GOT3 (cell line): ENCODE measurements at places on chromosomes 11 and 22.

- no peak for DNase-seq
These were observed 88.8 kb downstream of the PDHX start for GRCh38 chr11:35005141-35005780.

DNA sequence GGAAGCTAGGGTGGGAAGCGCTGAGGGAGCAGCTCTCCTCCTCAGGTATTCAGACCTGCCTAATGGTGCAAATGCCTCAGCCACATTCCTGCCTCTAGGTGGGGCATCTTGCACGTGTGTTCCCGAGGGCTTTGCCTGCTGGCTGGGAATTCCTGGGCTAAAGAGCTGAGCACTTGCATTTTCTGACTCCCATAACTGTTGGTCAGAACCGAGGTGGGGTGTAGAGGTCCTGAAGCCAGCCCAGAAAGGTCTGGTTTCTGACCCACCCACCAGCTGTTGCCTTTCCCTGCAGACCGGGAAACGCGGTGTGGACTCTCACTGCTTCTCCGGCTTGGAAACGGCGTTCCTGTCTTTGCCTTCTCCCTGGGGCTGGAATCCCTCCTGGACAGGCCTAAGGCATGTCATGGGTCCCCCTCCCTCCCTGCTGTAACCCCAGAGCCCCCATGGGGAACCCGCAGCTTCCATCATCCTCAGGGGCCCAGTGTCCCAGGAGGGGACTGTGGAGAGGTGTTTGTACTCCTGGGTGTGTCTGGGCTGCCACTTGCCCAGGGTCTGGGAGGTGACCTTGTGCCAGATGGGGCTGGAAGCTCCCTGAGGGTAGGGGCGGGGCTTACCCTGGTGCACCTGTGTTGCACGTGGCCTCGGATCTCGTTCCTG lies 24.0 kb upstream of the SMIM38 start:
- DNase-seq: no peak

- no peak for DNase-seq
These were observed 7.1 kb upstream of the CDC42EP2 start for GRCh38 chr11:65307298-65308229.

- no peak for DNase-seq
These were observed 7.4 kb upstream of the DGKZ start for GRCh38 chr11:46339816-46340215.

DNA sequence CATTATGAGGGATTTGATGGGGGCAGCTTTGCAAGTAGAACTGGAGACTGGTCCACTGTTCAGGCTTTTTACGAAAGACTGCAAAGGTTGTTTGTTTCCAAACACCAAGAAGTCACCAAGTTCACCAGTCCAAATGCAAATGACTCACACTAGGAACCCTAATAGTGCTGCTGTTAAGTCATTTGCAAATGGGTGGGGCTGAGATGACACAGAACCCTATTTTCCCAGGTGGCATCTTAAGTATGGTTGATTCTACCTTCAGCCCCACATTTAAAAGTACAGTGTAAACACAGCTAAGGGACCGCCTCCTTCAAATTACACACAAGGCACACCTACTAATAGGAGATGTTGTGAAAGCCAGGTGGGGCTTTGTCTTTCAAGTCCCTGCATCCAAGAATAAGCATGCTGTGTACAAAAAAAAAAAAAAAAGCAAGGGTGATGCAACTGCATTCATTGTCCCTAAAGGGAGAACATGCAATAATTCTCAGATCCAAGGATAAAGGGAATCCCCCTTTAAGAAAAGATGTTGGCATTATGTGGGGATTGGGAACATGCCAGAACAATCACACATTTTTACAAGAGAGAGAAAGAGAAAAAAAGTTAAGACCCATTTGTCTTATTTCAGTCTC lies 27.3 kb downstream of the BDNF start:
- no peak for DNase-seq

DNA sequence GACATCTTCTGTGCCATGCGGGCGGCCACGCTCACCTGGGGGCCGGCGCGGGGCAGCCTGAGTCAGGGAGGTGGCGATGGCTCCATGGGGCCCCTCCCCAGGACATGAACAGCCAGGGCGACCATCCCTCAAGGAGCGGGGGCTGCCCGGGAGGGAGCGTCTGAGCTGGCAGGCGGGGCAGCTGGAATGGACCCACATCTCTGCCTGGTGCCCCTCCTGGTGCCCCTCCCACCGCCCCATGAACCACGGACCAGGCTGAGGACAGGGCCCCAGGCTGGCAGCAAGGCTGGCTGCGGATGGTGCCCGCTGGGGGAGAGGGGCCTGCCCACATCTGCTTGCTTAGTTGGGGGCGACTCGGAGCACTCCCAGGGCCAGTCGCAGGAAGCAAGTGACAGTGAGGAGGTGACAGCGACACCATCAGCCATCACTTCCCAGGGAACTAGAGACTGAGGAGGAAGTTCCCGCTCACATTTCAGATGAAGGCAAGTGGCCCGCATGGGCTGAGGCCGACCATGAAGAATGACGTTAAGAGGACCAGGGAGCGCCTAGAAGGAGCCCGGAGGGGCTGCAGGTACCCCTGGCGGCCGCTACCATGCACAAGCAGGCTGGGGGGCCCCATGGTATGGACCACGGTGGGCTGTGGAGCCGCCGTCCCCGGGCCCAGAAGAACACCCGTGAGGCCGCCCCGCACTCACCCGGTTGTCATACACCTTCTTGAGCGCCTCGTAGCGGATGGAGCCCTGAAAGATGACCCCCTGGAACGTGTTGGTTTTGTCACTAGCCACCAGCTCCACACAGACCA lies 37.3 kb downstream of the KIAA0930 start:
- DNase-seq: no peak

- DNase-seq: no peak
These were observed 89.5 kb downstream of the BMAL1 start for GRCh38 chr11:13367115-13367514.

DNA sequence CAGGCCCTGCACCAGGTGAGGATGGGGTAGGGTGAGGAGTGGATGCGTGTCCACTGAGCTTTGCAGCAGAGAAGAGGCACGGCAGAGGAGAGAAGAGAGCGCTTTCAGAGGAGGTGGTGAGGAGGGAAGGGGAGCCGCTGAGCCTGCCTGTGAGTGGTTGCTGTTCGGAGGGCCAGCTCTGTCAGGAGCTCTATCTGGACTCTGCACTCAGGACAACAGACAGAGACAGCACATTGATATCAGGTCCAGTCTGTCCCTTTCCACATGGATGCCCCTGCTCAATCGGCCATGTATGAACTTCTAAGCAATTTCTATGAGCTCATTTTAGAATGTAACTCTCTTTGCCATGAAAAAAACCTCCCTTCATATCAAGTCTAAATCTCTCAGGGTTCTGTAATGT lies 158.6 kb downstream of the KIRREL3 start:
- no peak for DNase-seq

GRCh38 chr11:12529041-12529440 lies 145.2 kb upstream of the TEAD1 start:
- no peak for DNase-seq

DNA sequence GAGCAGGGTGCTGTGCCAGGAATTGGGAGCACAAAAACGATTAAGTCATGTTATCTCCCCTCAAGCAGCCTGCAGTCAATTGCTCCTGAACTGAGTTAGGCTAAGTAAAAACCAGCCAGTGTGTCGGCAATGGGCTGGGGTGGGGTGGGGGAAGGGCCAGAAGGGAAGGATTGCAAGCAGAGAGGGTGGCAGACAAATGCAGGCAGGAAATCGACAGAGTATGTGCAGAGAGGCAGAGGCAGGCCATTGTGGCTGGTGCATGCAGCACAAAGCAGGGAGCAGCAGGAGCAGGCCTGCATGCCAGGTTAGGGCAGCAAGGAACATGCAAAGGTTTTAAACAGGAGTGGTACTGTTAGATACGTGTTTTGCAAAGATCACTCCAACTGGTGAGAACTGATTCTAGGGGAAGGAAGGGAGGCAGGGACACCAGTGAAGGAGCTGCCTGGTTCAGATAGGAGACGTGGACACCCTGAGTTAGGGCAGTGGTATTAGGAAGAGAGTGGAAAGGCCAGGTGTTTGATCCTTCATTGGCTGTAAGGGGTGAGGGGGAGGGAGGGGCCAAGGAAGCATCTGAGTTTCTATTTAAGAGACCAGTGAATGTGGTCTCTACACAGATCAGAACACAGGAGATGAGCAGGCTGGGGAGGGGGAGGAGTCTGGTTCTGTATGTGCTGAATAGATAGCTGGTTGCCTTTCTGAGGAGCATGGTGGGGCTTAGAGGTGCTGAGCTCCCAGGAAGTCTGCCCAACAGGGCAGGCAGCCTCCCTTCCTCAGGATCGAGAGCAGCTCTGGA lies 70.8 kb upstream of the PHOX2A start:
- no peak for DNase-seq

DNA sequence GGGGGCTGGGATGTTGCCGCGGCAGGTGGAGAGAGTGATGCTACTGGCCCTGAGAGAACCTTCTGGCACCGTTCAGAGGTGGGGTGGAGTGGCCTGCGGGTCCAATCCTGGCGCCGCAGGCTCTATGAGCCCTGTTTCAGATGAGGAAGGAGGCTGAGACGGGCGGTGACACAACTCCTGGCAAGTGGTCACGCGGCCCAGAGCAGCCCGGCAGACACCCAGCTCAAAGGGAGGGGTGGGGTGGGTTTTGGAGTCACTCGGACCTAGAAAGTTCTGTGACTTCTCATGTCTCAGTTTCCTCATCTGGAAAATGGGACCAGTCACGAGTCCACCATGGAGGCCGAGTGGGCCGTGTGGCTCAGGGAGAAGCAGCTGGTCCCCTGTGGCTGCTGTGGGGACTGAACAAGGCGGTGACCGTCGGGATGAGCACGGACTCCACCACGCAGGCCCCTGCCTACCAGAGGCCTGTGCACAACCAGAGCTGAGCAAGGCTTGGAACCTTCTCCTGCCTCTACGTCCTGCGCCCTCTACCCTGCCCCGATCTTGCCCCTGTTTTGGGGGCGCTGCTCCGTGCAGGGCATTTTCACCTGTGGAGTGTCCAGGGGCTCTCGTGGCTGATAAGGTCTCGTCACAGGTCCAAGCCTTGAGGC lies 3.7 kb downstream of the TSPO start:
- no peak for DNase-seq

- no peak for DNase-seq
These were observed 125.2 kb upstream of the SYT13 start for GRCh38 chr11:45411228-45411946.

- DNase-seq: no peak
These were observed 1.0 kb downstream of the FJX1 start for GRCh38 chr11:35619116-35619854.

DNA sequence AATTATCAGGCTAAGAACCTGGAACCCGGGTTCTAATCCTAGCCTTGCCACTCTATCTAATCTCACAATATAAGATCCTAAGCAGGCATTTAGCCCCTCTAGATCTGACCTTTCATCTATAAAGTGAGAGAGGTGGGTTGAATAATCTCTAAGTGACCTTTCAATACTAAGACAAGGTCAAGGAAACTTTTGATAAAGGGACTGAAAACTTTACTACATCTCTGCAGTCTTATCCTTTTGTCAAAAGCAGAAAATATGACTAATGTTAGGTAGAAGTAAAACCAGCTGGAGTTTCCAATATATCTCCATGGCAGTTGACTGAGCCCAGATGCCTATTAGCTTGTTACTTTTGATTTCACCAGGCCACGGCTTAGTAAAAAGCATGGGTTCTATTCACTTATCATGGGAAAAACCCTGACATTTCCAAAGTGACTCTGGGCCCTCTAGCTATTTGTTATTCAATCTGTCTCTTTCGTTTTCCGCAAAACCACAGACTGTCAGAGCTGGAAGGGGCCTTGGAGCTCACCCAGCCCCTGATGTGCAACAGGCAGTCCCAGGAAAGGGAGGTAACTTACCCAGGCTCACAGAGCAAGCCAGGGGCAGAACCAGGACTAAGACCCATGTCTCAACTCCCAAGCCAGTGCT lies 75.8 kb downstream of the RAB30 start:
- no peak for DNase-seq

DNA sequence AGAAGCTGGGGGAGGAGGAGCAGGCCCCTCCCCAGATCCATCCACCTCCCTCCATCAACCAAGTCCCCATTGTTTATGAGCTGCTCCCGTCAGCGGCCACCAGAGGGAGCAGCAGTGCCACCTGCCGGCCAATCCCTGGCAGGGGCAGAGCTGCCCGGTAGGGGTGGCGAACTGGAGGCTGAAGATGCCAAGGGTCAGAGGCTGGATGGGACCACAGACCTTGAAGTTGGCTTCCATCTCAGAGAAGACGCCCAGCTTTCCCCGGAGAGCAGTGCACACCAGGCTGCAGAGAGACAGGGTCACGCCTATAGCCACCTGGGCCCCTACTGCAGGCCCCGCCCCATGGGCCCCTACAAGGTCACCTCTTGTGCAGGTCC lies 3.6 kb downstream of the FIBP start:
- DNase-seq: no peak

DNA sequence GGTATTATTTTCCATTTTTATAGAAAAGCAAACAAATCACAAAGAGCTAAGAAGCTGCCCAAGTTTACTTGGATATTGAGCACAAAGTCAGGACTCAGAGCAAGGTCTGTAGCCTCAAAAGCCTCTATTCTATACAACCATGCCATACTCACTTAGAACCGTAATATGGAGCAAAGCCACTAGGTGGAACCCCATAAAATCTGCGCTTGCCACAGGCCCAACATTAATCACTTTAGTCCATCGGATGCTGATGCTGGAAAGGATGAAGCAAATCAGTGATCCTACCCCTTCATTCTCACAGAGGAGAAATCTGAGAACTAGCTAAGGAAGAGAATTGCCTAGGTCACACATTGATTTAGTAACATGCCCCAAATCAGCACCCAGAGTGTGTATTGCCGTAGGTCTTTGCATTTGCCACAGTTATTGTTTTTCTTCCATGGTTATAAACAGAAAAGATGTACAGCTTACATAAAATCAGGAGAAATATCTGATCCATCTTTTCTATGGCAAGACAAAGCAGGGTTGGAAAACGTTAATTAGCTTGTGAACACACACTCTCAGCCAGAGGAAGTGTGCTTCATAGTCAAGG lies 56.7 kb upstream of the RAB38 start:
- DNase-seq: no peak
